Activated T-helper 1 cell treated with anti-CD3 and anti-CD28 coated beads, Interleukin-12 subunit alpha, Interleukin-12 subunit beta, Interleukin-2, Interleukin-4 antibody, amounts not matched to agents 30 ng/mL and 10 ng/mL and 1 ng/mL, durations not matched to agents 14 hours and 24 hours and 36 hours (primary cell): ENCODE measurements at places on chromosomes 4 and X. TPM values are rescaled to one million over a fixed set of nuclear protein-coding genes. Genes with fewer than 3 reads are reported as not detected.

GRCh38 chr4:76410636-76411035 lies 10.3 kb downstream of the CCDC158 start:
- DNase-seq, result no peak

DNA sequence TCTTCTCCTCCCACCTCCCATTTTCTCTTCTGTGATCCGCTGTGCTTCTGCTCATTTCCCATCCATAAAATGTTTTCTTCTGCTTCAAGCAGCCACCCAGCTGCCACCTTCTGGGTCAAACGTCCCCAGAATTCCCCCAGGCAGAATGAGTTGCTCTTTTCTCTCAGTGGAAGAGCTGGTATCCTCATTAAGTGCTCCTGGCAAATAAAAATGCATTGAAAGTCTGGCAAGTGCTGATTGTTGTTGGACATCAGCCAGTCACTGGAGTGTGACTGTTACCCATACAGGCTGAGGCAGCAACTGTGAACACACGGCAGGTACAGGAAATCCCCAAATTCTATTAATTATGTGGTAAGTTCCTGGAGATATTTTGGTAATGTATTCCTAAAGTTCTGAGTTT lies 52.6 kb downstream of the LIMCH1 start:
- DNase-seq, result no peak

Gene GNRHR
- not detected in 2 replicates for total RNA-seq

Gene WDR17
- total RNA-seq, result 1.5 and 1.6 TPM in 2 replicates

GRCh38 chrX:154804261-154804956 lies 876 bp downstream of the MPP1 start:
- no peak for DNase-seq

Gene TBX22
- not detected in 2 replicates for total RNA-seq

Gene TNMD
- total RNA-seq, result not detected in 2 replicates

GRCh38 chr4:144288011-144288903 lies 147.7 kb upstream of the GYPA start:
- DNase-seq, result no peak

DNA sequence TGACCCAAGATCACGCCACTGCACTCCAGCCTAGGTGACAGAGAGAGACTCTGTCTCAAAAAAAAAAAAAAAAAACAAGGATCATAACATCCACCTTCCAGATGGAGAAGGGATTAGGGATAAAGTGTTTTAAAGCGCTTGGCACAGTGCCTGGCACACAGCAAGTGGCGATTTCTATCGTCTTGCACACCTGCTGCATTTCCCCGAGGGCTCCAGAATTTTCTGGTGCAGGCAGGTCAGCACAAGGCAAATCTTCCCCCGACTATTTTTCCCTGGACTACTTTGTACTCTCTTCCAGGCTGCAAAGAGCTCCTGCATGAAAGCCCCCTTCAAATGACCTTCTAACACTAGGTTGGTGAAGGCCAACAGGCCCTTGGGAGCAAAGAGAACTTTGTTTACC lies 57.3 kb downstream of the APBB2 start:
- DNase-seq, result no peak

DNA sequence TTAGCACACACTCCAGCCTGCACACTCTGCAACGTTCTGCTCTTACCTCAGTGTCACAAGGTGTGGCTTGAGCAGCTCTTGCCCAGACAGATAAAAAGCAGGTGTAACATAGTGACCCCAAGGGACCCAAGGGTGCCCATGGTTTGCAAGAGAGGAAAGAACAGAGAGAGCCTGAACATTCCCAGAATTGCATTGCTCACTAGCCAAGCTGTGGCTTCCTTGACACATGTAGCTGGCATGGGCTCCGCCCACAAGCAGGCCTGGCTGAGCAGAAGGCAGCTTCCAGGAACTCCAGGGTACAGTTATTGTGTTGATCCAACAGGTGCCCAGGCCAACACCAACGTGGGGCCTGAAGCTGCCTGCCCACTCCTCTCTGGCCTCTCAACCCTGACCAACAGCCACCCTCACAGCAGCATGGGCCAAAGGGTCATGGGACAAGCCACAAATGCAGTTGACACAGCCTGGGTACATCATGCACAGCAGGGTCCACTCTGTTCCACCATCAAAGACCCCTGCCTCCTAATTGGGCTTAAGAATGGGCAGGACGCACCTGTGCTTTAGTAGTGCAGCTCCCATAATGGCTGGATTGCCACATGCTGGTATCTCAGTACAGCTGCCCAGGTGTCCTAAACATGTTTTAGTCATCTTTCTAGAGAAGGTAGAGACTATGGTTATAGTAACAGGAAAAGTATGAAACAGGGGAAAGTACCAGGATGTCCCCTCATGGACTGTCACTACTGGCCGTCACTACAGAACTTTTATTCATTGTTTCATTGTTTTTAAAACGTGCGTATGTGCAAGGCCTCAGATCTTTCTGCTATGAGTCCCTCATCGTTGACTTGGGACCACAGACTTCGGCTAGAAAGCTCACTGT lies 73.7 kb upstream of the ACSL1 start:
- no peak for DNase-seq

GRCh38 chr4:11497972-11498371 lies 69.3 kb upstream of the HS3ST1 start:
- no peak for DNase-seq

- no peak for DNase-seq
Measured at GRCh38 chr4:174763454-174764104, 65.5 kb downstream of the GLRA3 start.

DNA sequence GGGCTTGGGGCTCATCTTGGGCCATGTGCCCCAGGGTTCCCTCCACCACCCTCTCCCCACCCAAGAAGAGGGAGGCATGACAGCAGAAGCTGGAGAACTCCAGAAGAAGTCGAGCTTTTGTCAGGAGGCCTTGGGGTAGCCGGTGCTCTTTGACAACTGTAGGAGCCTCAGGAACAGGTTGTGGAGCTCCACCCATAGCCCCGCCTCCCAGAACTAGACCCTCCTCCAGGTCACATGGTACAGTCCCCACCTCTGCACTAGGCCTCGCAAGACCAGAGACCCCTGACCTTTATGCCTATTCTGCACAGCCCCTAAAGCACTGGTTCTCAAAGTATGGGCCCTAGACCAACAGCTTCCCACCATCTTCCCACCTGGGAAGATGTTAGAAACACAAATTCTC lies 8.0 kb upstream of the MORC4 start:
- no peak for DNase-seq

DNA sequence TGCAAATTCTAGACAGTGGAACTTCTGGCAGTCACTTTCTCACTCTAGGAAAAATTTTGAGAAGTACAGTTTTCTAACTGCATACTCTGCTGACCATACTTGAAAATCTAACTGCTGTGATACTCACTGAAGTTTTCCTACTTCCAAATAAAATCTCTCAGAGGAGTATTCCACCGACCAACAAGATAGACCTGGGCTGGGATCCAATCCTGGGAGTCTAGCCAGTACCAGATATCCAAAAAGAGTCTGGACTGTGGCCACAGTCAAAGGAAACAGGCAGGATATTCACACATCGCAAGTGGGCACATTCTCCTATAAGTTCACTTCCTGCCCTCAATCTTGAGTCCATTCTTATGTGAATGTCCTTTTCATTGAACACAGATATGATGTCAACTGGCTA lies 1138.7 kb upstream of the PCDH7 start:
- no peak for DNase-seq

DNA sequence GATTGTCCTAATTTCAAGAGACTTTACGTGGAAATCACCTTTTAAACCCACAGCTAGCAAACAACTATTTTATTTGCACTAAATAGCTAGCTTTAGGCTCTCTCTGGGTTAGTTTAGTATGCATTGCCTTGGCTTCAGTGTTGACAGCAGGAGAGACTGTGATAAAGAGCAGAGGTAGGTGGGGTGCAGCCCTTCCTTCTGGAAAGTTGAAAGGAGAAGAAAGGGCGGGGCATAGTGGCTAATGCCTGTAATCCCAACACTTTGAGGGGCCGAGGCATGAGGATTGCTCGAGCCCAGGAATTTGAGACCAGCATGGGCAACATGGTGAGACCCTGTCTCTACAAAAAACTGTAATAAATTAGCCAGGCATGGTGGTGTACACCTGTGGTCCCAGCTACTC lies 29.0 kb upstream of the TMEM154 start:
- no peak for DNase-seq

DNA sequence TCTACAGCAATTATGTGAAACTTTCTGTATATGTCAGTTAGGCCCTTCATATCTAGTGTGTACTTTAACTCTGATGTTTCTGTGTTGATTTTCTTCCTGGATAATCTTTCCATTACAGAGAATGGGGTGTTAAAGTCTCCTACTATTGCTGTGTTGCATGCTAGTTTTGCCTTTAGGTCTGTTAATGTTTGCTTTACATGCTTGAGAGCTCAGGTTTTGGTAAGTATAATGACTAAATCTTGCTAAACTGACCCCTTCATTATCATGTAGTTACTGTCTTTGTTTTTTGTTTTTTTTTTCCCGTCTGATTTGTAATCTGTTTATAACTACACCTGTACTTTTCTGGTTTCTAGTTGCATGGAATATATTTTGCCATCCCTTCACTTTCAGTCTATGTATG lies 63.6 kb upstream of the UGT2B15 start:
- DNase-seq, result no peak

Gene ERVMER34-1
- total RNA-seq, result 0.05 TPM in 1 of 2 replicates, not detected in the other

DNA sequence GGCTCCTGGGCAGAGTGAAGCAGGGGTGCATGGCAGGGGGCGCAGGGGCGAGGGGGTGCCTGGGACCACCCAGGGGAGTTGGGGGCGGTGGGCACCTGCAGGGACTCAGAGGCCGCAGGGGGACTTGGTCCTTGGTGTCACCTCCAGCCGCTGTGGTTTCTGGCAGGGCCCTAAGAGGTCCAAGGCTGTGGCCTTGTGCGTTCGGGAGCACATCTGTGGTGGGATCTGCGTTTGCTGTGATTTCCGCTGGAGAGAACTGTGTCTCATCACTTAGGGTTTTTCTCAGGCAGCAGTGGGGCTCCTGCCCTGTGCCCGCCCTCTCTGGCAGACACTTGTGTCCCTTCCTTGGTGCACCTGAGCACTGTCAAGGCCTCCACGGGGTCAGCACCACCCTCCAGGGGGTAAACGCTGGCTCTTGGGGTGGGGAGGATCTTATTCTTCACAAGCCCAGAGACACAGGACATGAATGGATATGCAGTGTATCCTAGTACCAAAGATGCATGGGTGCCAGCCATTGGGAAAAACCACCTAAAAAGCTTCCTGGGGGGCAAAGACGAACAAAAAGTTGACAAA lies 66.5 kb downstream of the ACOX3 start:
- DNase-seq, result no peak

Gene FDCSP
- not detected in 2 replicates for total RNA-seq

Gene EGF
- total RNA-seq, result not detected in 2 replicates

Gene LRBA
- total RNA-seq, result 54.2 and 60.7 TPM in 2 replicates

DNA sequence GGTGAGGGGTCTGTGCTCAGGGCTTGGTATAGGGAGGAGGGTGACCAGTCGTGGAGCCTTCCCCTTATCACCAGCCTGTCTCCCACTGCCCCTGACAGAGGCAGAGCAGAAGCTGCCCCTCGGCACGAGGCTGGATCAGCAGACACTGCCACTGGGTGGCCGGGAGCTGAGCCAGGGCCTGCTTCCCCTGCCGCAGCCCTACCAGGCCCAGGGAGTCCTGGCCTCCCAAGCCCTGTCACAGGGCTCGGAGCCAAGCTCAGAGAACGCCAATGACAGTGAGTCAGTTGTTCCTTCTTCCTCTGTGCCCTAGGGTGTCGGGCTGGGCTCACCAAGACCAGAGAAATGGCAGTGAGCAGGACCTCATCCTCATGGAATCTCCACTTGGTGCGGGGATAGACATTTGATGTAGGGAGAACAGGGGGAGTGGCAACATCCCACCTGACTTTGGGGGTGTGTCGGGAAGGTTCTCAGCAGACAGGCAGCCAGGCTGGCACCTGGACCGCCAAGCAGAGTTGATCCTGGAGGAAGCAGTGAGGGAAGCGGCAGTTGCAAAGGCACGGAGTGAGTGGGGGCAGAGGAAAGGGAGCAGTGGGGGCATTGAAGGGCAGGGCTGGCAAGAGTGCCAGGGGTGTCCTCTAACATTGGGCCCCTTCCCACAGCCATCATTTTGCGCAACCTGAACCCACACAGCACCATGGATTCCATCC lies 14.3 kb upstream of the UBA1 start:
- no peak for DNase-seq

Gene POF1B
- 0.05 and 0.12 TPM in 2 replicates for total RNA-seq

Gene RBPJ
- total RNA-seq, result 455 and 472 TPM in 2 replicates

GRCh38 chr4:89558147-89558546 lies 250.5 kb upstream of the GPRIN3 start:
- no peak for DNase-seq
